ENCODE measurements at places on chromosomes 2 and 18. TPM values are rescaled to one million over a fixed set of nuclear protein-coding genes. Genes with fewer than 3 reads are reported as not detected.

The DLX2 gene
- 0.29 TPM for total RNA-seq

The CENPA gene
- total RNA-seq: 12.2 TPM

The GPR45 gene
- 0.22 TPM for total RNA-seq

The LAMA1 gene
- 12.5 TPM for total RNA-seq

The OSBPL6 gene
- 0.22 TPM for total RNA-seq

The ALPI gene
- total RNA-seq: not detected

The AFF3 gene
- 1.5 TPM for total RNA-seq

The MYO5B gene
- total RNA-seq: 0.66 TPM

The PRKAG3 gene
- total RNA-seq: not detected

The TUBA3E gene
- not detected for total RNA-seq
